Mesenchymal stem cell (in vitro differentiated cells and primary cell): ENCODE measurements at places on chromosomes 5 and 9.

- DNase-seq, result no peak
Measured at GRCh38 chr9:98280574-98280973, 25.1 kb upstream of the TBC1D2 start.

- DNase-seq, result no peak
Measured at GRCh38 chr9:132032238-132032950, 47.3 kb downstream of the MED27 start.

DNA sequence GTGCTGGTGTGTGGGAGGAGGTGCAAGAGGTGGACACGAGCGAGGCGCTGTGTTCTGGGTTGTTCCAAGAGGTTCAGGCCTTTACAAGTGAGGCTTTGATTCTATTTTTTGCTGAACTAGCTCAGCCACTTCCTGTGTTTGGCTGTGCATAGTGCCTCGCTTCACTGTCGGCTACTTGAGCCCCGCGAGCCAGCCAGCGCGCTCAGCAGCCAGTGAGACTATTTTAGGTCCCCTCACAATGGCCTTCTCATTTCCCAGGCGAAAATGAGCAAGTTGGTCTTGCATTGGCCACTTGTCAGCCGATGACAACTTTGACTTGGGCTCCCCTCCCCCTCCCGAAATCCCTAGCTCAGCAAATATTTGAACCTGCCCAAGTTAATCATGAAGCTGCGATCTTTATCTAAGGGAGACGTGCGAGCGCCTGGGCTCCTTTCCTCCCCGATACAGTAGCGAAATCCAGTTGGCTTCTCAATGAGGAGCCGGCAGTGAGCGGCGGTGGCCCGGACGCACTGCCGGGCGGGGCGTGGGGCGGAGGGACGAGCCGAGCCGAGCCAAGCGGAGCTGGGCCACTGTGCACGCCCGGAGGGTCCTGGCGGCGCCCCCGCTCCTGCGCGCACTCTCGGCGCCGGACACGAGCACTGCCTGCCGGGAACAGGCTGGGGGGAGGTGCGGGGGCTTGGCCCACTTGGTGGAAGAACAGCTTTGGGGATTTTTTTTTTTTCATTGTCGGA is 72.6 kb downstream of the PIK3R1 start:
- peak; percentile 72 for DNase-seq

- DNase-seq, result no peak
Measured at GRCh38 chr9:126756876-126757415, 47.9 kb upstream of the ZBTB43 start.

GRCh38 chr9:89706086-89706485 is 101.3 kb downstream of the GADD45G start:
- DNase-seq, result no peak

DNA sequence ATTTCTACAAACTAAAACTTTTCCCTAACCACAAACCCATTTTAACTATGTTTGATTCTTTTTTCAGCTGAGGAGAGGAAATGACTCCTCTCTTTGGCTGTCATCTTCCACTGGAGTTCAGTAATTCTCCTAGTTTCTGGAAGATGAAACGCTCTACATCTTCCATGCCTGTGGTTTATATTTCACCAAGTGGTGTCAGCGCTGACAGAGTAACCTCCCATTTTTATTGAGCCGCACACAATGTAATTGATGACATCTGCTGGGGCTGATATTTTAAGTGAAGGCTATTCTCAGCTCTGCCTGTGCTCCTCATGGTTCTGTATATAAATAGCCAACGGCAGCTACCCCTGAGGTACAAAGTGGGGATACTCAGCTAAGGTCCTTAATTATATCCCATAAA is 234.6 kb downstream of the SPOCK1 start:
- DNase-seq, result peak; percentile 30

DNA sequence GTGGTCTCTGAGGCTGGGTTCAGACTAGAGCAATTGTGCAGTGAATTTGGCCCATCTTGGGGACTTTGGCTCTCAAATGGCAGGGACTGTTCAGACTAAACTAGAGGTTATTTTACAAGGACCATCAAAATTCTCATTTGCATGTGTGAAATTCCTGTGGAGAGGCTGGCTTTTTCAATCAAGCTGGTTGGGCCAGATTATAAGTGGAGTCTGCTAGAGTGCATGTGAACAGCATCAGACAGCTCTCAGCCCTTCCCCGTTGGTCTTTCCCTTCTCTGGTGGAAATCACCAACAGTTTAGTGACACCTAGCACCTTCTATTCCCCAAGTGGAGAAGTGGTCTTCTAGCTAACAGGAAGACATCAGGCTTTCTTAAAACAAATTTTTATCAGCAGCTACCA is 301.3 kb downstream of the CWC27 start:
- DNase-seq, result no peak

DNA sequence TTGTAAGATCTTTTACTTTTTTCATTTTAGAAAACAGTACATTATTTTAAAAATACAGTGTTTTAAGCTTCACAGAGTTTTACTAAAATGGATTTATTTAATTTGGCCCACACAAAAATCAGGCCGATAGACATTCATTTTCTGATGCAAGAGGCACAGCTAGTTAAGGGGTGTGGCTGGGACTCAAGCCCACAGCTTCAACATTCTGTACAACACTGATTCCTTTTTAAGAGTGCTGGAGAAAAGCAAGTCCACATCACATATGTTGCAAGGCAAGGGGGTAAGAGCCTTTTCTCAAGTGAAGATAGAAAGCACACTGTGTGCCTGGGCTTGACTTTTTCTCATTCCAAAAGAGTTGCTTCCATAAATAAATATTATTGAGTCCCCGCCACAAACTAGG is 195.9 kb downstream of the RFK start:
- no peak for DNase-seq

DNA sequence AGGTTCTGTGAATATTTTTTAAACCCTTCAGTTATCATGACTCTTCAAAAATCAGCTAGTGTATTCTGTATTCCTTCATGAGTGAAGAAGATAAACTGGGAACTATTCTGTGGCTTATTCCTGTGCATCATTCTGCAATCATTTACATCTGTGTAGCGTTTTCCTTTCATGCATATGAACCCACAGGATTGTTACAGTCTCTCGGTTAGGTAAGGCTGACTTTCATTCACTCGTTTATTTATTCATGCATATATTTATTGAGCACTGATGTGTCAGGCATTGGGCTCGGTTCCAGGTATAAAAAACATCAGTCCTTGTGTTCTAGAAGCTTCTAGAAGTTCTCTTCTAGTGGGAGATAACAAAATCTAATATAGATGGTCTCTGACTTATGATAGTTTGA is 318.4 kb downstream of the MAN2A1 start:
- DNase-seq, result no peak

DNA sequence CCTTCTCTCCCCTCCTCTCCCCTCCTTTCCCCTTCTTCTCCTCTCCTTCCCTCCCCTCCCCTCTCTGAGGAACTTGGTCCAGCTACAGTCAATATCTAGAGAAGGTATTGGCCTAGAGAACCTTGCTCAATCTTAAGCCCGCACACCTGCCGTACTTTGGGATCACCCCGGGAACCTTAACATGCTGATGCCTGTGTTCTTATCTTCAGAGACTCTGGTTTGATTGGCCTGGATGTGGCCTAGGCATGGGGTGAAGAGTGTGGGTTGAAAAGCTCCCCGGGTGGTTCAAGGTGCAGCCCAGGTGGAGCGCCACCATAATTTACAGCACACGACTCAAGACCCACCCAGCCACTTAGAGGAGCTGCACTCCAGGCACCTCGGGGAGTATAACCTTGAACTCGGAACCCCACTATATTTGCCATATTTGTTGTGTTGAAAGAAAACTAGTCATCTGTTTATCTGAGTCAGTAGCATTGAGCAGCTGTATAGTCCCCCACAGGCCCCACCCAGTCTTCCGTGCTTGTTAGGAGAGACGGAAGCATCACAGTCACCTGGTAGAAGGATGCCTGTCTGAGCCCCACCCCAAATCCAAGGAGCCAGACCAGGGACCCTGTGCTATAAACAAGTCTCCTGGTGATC is 14.4 kb upstream of the PHF19 start:
- peak; percentile 36 for DNase-seq

DNA sequence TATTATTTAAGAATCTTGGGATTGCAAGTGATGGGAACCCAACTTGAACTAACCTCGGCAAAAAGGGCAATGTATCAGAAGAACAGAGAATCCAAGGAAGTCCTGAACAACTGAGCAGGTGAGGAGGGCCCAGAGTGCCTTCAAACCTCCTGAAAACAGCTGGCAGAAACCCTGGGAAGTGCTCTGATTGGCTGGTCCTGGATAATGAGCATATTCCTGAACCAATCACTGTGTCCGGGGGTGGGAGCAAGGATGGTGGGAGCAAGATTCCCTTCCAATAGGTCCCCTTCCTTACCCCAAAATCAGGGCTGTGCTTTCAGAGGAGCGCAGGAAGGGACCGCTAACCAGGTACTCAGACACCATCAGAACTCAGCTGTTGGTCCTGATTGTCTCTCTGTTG is 31.9 kb upstream of the TBC1D2 start:
- no peak for DNase-seq
